Activated T-helper 9 cell treated with anti-CD3 and anti-CD28 coated beads, Interleukin-2, amount 50 U/mL, for 16 hours (primary cell): ENCODE measurements at places on chromosomes 7 and 10.
A peak's percentile ranks its signal among the peaks of the same experiment; 100 is the strongest.

- no peak for DNase-seq
These were observed 14.8 kb downstream of the WDR86 start for GRCh38 chr7:151395036-151395367.

DNA sequence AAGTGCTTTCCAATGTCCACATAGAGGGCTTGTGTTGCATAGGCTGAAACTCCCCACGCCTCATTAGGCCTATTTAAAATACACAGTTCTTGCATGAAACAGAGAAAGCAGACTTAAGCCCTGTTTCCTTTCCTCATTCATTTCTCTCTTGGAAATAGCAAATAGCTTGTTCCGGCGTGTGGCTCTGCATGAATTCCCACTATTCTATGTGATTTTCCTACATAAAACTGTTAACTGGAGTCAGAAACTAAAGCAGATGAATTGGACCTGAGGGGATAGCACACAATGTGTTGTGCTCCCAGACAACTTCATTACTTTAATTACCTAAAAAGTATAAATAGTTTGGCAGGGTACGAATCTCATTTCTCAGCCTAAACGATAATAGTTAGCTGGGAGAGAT, 981.5 kb downstream of the SORCS1 start:
- no peak for DNase-seq

GRCh38 chr7:136294977-136295376, 317.8 kb upstream of the MTPN start:
- no peak for DNase-seq

GRCh38 chr10:124092250-124092859, 1.0 kb downstream of the CHST15 start:
- DNase-seq: peak; percentile 13

GRCh38 chr10:12724807-12725579, 276.5 kb downstream of the CCDC3 start:
- no peak for DNase-seq

DNA sequence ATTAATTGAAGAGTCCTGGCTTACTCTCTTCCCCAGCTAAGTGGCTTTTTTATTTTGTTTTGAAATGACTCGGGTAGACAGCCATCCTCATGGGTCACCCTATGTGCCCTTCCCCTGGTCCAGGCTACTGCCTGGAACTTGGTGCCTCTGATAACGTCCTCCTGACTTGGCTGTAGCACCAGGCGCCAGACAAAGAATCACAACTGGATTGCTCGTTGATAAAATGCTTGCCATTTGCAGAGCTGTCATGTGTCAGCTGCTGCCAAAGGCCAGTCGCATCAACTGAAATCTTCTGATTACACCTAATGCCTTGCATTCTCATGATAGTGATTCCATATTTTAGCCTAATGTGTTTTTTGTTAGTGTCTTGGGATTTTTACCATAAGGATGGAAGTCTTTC, 27.4 kb upstream of the ABLIM1 start:
- DNase-seq: no peak

DNA sequence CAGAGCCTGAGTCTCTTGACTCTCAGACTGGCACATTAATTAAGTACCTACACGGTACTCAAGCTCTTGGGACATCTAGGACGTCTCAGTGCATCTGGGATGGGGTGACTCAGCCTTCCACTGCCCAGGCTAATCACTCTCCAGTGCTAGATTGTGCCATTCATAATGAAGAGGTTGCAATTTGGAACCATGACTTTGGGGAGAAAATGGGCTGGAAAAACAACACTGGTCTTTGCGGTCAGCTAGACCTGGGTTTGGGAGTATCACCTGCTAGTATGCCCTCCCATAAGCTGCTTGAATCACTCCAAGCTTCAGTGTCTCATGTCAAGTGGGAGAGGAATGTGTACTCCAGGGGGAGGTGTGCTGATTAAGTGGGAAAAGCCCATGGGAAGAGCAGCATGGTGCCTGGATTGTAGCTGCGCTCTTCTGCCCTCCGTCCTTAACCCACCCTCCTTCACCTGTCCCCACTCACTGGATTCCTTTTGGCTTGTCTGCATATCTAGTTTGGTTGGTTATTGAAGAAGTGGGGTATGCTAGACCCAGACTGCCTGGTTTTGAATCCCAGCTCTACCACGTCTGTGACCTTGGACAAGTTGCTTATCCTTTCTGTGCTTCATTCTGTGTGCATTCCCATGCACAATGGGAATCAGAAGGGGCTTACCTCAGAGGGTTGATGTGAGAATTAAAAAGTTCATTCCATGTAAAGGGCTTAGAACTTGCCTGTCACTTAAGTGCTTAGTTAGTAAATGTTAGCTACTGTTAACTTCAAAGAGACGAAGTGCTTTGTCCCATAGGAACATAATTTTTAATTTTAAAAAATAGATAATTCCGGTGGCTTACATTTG, 3.8 kb downstream of the NFE2L3 start:
- DNase-seq: no peak

DNA sequence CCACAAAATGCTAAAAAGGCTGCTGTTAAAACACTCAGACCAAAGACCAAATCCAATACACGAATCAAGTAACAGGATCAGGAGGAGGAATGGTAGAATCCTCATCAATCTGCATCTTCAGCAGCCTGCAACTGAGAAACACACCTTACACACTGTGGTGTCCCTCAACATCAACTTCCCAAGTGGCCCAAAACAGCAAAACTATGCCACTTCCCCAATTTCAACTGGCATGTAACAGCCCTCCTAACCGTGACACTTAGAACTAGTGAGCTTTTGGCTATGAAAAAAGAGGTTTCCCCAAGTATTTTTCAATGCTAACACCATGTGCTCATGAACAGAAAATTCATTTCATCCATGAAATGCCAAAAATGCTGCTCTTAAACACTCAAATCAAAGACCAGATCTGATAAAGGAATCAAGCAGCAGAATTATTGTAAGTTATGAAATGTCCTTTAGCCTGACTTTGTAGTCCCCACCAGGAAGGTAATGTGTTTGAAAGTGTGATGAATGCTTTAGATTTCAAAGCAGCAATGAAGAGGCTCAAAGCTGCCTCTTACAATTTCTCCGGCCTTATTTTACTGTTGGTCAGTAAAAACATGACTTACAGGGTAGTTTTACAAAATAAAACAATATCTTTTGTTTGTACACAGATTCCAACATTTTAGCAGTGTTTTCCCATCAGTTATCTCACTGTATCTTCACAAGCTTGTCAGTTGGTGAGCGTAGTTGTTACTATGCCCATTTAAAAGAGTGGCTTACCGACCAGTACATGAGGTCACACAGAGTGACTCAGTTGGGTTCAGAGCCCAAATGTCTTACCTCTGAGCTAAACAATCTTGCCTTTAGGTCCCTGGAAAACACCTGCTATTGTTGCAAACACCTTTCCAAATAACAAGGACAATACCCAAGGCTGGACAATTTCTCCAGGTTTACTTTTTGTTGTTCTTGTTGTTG, 65.7 kb upstream of the ASAH2 start:
- no peak for DNase-seq
